ENCODE measurements at places on chromosomes 6 and 20.

GRCh38 chr20:61588411-61589385 lies 336.6 kb downstream of the CDH4 start:
- no peak for DNase-seq

- DNase-seq: no peak
These were observed 183.9 kb upstream of the MCHR2 start for GRCh38 chr6:100177956-100178355.

DNA sequence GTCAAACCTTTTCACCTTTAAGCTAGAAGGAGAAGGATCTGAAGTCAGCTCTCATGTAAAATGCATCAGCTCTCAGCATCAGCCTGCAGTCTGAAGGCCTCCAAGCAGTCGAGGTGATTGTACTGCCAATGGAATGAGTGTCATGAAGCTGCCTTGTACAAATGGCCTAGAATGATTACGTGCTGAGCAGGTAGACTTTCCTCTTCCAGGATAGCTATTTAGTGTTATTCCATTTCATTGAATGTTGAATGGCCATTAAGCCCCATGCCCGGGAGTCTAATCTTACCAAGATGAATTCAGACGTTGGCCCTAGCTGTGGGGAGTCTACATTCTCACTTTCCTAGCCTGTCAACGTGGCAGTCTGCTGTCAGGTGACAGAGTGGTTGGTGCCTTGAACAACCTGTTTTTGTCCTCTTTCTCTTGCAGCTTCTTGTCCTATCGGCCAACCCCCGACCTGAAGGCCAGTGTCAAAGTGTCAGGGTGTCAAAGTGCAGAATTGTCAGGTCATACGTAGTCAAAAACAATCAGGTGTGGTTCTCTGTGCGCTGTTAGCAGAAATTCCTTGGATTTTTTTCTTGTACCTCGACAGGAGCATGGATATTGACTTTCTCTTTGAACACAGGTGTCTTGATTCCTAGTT lies 95.2 kb upstream of the TIAM2 start:
- no peak for DNase-seq

DNA sequence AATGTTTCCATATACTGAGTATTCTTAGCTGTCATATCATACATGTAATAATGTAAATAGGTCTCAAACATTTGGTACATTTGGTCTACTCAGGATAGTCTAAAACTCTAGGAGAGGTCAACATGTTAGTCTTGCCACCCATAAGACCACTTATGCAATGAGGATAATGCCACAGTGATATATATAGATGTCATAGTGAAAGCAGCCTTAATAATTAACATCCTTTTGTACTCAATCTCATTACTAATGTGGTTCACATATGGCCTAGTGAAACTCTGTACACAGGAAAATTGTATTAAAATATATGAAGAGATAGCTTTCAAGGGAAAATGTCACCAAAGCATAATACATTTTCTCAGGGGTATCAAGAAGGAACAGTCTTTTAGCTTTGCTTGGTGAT lies 577.9 kb downstream of the TFAP2B start:
- DNase-seq: no peak

GRCh38 chr20:54212226-54212625 lies 4.3 kb downstream of the PFDN4 start:
- no peak for DNase-seq

DNA sequence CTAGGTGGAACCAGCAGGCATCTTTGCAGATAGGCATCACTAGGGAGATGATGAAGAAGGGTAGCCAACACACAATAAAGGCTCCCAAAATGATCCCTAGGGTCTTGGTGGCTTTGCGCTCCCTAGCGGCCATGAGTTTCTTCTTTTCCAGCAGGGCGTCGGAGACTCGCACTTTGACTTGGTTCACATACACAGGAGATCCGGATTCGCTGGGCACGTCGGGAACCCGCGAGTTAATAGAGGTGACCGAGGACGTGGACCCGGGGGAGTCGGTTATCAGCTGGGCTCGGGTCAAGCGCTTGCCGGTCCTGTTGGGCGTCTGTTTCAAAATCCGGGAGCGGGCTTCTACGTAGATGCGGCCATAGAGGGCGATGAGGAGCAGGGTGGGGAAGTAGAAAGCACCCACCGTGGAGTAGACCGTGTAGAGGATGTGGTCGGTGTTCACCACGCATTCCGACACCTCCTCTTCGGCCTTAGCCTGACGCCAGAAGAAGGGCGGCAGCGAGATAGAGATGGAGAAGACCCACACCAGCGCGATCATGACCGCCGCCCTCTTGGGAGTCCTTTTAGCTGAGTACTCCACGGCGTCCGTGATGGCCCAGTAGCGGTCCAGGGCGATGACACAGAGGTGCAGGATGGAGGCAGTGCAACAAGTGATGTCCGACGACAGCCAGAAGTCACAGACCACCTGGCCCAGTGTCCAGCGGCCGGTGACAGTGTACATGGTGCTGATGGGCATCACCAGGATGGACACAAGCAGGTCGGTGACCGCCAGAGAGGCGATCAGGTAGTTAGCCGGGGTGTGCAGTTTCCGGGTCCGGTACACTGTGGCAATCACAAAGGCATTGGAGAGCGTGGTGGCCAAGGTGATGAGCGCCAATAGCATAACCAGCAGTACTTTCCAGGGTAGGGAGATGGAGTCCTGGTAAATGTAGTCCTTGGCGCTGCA lies 658 bp downstream of the HTR1B start:
- no peak for DNase-seq

- no peak for DNase-seq
These were observed 7.8 kb downstream of the CD83 start for GRCh38 chr6:14125346-14125745.

DNA sequence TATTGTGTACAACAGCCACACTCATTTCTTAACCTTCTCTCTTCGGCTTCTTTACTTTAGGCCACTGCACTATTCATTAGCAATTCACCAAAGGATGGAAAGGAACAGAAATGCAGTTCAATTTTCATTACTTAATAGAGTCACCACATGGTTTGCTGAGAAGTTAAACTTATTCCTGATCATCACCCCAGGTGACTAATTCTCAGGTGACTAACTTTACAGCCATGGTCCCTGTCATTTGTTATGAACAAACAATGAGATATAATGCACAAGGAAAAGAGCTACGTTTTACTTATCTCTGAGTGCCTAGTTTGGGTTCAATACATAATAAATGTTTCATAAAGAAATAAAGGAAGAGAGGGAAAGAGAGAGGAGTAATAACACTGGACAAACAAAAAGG lies 45.8 kb upstream of the DST start:
- DNase-seq: no peak
